Aorta (tissue), 5 donors: ENCODE measurements at places on chromosomes 11 and 22. TPM values are rescaled to one million over a fixed set of nuclear protein-coding genes. Genes with fewer than 3 reads are reported as not detected.

GRCh38 chr11:15072551-15073143, 746 bp upstream of the CALCB start:
- peak; percentile 65 for DNase-seq

DNA sequence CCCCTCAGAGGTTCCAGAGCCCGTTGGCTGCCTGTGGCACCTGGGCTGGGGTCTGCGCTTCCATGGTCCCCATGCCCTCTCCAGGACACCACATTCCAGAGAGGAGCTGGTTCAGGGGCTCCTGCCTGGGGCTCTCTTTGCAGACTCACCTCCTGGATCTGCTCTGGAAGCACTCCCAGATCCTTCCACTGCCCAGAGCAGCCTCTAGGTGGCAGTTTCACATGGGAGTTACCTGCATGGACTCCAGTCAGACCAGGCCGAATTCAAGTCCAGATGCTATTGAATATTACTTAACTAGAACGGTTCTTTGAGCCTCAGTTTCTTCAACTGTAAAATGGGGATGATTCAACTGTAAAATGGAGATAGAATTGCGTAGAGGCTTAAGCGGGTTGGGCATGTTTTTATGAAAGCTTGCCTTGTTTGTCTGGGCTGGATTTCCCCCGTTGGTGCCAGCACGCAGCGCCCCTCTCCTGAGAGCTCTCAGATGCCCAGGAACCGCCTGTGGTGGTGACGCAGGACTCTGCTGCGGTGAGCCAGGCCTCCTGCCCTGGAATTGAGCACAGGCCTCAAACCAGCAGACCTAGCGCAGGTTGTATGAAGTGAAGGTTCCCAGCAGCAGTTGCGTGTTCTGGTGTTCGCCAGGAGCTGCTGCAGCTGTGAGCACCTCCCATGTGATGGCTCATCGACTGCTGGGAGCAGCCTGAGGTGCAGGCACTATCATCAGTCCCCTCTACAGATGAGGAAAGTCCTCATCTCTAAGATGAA, 44.2 kb downstream of the LMO1 start:
- DNase-seq, result no peak

- peak; percentile 73 for DNase-seq
Measured at GRCh38 chr11:117144477-117145392, 648 bp downstream of the PAFAH1B2 start.

DNA sequence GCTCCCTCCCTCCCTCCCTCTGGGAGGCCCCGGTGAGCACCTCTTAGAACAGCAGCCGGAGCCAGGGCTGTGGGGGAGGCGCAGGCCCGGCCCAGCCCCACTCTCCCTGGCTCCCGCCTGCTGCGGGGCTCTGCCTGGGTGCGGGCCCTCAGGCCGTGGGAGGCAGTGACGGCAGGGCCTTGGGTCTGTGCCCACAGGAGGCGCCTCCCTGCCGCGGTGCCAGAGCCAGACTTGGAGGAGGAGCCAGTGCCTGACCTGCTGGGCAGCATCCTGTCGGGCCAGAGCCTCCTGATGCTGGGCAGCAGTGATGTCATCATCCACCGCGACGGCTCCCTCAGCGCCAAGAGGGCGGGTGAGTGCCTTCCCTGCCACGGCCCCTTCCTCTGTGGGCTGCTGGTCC, 9.5 kb downstream of the IRF7 start:
- DNase-seq, result no peak

DNA sequence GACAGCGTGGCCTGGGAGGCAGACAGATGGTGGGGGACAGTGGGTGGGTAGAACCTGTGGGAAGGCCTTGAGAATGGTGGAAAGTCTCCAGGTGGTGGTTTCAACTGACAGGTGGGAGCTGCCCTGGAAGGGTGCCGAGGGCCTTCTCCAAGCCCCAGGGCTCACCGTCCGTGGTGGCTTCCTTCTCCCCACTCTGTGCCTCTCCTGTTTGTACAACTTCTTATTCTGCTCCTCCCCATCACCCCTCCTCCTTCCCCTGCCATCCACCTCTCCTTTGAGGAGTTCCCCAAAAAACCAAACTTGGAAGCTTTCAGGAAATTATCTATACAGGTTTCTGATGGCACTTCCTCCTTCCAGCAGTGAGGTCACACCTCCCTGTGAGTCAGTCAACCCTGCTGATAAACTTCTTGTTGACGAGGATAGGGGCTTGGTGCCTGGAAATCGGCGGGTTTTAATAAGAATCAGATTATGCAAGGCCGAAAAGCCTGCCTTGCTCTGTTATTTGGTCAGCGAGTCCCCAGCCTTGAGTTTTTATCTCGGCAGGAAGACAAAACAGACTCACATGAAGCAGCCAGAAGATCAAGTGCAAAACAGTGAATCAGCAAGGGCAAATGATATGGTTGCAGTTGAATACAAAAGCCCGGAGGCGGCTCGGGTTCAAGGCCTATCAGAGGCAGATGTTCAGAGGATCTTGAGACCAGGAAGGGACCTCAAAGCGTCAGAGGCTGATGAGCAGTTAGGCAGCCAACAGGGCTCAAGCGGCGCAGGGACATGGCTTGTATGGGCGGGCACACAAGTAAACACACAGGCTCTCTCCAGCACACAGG, 9.5 kb upstream of the ST3GAL4 start:
- DNase-seq, result peak; percentile 77

DNA sequence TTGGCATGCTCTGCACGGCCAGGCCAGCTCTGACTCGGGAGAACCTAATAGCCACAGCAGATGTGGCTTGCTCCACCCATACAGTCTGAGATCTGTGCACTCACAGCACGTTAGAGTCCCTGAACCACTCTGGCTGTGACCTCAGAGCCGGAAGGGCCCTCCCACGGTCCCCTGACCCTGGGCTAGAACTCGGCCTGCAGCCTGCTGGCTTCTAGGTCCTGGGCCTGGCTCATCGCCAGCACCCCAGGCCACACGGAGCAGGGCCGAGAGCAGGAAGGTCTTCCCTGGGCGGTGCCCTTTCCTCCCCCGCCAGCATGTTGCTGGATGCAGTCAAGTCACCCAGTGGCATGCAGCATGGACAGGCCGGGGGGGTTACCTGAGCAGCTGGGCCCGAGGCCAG, 35.3 kb upstream of the TTLL12 start:
- DNase-seq, result no peak

DNA sequence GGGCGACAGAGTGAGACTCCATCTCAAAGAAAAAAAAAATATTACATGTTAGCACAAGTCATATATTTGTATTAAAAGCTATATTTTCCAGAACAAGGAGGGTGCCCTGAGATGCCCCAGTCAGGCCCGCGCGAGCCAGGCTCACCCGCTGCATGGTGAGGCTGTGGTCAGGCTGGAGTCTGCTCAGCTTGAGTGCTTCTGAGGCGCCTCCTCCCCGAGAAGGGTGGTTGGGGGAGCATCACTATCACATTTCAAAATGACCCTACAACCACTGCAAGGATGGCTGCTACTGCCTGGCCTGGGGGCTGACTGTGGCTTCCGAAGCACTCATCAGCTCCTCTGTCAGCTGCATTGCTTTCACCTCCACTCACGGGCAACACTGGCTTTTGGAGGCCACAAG, 77.1 kb downstream of the SCUBE1 start:
- DNase-seq, result no peak

DNA sequence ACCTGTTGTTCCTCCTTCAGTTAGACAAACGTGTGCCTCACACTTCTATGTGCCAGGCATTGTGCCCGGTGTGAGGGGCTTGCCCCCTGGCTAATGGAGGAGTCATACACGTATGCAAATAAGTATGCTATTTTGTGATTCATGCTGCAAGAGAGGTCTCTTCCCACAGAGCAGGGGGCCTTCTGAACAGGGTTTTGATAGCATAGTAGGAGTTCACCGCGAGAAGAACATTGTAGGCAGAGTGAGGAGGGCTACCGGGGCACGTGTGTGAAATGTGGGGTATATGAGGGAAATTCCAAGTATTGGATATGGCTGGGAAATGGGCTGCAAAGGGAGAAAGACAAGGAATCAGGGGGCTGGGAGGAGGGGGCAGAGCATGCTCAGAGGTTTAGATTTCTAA, 84.5 kb downstream of the NECTIN1 start:
- DNase-seq, result no peak

DNA sequence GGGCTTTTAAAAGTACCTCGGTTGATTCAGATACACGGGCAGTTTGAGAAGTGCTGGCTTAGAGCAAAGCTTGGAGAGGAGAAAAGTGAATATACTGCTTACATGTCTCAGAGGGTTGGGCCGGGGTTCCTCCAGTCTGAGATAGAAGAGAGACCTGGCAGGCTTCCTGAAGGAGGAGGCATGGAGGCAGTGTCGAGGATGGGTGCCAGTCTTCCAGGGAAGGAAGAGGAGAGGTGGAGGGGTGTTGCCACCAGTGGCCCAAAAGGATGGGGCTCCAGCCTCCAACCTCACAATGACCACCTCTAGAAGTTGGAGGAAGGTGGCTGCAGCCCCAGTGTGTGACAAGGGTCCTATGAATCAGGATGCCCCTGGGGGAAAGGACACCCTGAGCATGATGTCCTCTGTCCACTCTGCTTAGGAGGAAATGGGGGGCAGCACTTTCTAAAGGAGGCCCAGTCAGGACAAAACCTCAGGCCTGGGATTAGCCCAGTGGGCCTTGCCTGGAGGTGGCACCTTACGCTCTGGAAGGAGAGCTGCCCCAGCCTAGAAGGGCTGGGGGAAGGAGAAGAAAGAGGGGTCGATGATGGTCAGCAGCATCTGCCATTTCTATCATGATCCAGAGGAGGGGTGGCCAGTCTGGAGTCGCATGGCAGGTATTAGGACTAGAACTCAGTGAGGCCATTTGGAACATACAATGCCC, 65.2 kb downstream of the CD82 start:
- no peak for DNase-seq

DNA sequence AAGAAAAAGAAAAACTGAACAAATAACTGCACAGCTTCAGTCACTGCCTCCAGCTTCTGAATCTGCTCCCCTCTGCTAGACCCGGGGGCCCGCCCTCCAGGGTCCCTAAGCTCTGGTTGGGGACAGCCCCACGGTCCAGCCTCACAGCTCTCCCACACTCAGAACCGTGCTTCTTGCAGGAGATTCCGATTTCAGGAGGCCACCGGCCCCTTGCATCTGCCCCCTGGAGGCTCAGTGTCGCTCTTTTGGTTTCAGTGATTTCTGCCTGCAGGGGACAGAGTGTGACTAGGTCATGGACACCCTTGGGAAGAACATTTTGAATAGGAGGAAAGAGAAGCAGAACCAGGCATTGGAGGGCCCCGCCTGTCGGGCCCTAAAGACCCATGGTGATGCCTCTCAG, 23.1 kb upstream of the RPS3 start:
- DNase-seq, result peak; percentile 42

- no peak for DNase-seq
Measured at GRCh38 chr11:22180131-22180530, 12.8 kb upstream of the ANO5 start.

DNA sequence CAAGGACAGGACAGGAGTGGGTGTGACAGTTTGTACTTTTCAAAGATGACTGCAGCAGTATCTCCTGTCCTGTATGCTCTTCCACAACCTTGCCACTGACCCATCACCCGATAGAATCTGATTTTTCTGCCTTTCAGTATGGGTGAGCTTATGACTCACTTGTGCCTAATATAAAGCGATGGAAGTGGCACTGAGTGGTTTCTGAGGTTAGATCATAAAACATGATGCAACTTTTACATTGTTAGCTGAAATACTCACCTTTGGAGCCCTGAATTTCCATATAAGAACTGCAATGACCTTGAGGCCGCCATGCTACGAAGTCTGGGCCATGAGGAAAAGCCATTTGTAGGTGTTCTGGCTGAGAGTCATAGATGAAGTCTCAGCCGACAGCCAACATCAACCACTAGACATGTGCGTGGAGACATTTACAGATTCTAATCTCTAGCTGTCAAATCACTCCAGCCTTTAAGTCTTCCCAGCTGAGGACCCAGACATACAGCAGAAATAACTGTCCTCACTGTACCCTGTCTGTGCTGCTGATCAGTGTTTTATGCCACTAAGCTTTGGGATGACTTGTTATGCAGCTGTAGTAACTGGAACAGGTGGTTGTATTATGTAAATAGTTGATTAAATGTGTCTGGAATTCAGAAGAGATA, 105.9 kb upstream of the ARHGAP20 start:
- DNase-seq, result no peak

DNA sequence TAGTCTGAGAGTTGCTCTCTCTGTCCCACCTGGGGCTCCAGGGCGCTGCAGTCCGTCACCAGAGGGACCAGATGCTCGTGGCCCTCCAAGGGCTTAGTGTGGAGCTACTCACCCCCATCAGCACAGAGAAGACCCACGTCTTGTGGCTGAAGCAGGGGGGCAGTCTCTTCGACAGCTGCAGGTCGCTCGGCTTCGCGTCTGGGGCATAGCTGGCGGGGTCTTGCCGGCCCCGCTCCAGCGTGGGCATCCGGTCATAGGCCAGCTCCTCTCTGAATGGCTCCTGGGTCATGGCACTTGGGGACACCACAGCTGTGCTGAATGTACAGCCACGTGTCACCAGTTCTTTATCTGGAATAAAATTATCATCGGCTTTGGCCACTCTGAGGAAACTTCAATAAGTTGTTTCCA, 608 bp downstream of the MLC1 start:
- DNase-seq, result no peak

DNA sequence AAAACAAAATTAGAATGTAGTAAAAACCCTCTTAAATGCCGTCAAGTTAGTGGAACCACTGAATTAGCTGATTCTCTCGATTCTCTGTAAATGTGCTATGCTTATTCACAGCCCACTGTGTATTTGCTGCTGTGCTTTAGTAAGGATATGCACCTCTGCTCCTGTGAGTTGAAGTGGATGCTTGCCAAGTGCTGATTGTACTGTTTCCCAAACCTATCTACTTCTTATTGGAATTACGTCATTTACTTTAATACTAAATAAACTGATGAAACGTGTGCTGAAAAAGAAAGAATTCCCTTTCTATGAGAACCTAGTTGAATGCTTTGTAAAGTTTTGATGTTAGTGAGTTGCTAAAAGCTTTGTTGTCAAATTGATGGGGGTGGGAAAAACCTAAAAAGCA, 158.4 kb downstream of the LRRC4C start:
- no peak for DNase-seq

DNA sequence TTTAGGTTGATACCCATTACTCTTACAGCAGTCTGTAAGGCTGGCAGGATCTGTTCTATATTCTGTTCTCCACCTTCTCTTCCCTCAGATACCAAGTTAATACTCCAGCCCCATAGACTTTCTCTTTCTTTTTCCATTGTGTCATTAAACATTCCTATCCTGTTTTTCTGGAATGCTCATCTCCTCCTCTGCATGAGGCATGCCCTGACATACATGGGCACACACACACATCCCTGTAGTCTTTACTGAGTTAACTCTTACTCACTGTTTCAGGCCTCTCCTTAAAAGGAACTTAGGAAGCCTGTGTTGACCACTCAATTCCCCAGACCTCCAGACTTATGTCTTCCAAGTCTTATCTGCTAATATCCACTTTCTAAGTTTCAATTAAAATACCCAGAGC, 476.8 kb downstream of the METTL15 start:
- DNase-seq, result no peak

DNA sequence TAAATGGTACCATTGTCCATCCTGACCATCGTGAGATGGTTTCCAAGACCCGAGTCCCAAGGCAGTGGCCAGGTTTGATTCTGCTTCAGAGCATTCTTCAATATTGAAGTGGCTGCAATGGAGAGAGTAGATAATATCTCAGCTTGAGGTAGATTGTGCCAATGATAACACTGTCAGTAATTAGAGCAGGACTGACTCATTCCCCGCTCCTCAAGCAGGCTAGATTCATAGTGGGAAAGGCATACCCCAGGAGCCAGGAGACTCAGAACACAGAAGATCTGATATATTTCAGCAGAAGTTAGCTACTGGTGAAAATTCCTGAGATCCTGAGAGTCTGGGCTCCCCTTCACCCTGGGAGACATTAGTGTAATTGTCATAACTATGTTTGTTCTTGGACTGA, 55.6 kb upstream of the LARGE1 start:
- DNase-seq, result no peak

GRCh38 chr22:23831781-23832180, 7.0 kb downstream of the DERL3 start:
- peak; percentile 24 for DNase-seq

Gene STX5
- 42.6 TPM for total RNA-seq

Gene DBX1
- not detected for total RNA-seq

Gene PRG3
- not detected for total RNA-seq

Gene A4GALT
- total RNA-seq, result 62.1 TPM
